ENCODE measurements at places on chromosomes 2 and 18.

- DNase-seq, result no peak
Measured at GRCh38 chr2:51484605-51485004, 452.7 kb upstream of the NRXN1 start.

- no peak for DNase-seq
Measured at GRCh38 chr2:97736608-97737330, 23.4 kb downstream of the ZAP70 start.

DNA sequence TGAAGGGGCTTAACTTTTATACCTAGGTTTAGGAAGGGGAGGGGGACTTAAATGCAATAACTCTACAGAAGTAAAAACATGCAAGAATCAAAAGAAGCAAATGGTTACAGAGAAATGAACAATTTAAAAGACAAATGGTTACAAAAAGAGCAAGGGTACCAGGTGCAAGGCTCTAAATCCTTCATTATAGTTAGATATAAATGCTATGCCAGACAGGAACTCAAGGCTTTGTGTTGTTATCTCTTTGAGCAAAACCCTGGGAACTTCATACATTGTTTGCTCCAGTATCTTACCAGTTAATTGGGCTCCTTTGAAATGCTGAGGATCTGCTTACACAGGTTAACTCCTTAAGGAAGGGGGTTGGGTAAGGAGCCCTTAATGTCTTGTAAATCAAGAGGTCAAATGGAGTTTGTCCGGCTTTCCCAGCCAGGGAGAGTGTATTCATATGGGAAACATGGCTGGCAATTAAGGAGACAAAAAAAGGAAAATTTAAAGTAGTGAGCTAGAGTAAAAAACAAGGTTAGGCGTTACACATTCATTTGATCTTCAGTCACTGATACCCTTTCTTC is 347.5 kb downstream of the CELF4 start:
- no peak for DNase-seq

DNA sequence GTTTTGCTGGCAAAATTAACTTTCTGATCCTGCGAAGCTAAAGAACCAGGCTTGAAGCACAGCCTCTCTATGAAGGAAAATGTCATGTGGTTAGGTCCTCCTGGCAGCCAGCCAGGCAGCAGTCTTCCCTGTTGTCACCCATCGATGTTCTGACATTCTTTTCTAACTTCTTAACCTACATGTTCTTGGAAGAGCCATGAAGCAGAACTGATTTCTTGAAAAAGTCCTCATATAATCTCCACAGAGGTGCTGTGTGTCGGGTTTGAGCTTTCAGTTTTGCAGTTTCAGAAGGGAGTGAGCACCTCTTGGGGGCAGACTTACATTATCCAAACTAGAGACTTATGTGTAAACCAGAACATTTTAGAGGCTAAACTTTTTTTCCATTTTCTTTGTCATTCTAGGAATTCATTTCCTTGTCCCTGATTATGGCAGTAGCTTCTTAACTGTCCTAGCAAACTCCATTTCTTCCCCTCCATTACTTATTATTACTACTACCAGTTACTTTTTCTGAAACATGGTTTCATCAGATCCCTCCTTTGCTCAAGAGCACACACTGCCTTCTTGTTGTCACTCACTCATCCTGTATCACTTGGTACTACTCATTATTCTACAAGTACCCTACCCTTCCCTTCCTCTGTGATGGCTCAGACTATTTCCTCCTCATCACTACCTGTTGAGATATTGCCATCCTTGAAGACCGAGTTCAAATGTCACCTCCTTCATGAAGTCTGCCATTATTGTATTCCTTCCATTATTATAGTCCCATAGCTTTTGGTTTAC is 31.1 kb downstream of the DOK1 start:
- DNase-seq, result no peak

DNA sequence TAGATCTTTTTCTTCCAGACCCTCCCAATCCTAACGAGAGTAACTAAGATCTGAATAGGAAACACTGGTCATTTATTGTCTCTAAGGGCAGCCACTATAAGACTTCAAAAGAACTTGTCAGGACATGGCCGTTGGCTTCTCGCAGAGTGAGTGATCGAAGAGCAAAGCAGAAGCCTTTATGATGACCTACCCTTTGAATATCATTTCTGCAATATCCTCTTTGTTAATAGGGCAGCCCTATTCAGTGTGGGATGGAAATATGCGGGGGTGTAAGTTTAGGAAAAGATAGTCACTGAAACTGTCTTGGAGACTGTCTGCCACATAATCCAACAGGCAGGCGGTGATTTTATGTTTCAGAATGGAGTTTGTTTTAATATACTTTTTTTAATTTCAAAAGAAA is 70.9 kb downstream of the FBXO36 start:
- no peak for DNase-seq

- DNase-seq, result no peak
Measured at GRCh38 chr18:80172056-80172455, 63.0 kb downstream of the ADNP2 start.

DNA sequence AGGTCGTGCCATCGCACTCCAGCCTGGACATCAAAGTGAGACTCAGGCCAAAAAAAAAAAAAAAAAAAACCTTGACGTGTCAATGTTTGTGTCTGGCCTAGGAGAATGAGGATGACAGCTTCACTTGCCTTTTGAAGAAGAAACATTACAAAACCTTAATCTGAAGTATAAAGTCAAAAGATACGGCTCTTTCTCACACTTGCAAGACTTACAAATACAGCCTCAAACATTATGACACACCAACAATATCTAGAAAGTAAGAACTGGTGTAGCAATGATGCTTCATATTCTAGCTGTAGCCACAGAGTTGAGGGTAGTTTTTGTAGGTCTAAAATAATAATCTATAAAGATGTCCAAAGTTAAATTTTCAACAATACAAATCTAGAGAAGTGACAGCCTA is 25.5 kb downstream of the MPPE1 start:
- no peak for DNase-seq

DNA sequence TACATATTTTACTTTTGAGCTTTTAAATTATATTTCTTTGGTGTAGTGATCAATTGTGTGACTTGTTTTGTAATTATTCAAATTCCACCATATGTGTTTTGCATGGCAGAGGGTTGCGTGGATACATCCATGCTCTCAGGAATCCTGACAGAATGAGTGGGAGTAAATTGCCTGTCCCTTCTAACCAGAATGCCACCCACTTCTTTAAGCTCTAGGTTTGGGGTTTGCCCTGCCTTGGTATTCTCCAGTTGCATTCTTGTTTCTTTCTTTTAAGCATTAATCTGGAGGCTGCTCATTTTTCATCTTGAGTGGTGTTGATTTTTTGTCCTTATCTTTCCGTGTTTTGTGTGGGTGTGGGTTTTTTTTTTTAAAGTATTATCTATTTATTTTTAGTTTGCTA is 360.0 kb downstream of the PTPRM start:
- DNase-seq, result no peak

- DNase-seq, result no peak
Measured at GRCh38 chr2:138752197-138752956, 27.8 kb downstream of the NXPH2 start.

- DNase-seq, result no peak
Measured at GRCh38 chr2:212960336-212960735, 191.1 kb downstream of the IKZF2 start.

- no peak for DNase-seq
Measured at GRCh38 chr2:66189553-66189952, 245.4 kb upstream of the MEIS1 start.

DNA sequence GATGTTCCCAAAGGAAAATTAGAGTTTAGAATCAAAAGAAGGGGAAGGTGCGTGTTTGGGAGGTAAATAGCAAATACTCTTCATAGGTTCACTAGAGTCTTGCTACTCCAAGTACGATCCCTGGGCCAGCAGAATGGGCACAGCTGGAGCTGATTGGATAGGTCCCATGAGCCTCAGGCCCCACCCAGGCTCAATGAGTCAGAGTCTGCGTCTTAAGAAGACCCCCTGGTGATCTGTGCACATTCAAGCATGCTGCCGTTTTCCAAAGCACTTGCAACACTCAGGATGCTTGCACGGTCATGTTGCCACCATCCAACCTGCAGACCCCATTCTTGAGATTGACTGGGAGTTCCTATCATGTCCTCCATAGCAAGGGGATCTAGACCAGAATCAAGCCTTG is 40.5 kb downstream of the ABCG8 start:
- DNase-seq, result no peak

DNA sequence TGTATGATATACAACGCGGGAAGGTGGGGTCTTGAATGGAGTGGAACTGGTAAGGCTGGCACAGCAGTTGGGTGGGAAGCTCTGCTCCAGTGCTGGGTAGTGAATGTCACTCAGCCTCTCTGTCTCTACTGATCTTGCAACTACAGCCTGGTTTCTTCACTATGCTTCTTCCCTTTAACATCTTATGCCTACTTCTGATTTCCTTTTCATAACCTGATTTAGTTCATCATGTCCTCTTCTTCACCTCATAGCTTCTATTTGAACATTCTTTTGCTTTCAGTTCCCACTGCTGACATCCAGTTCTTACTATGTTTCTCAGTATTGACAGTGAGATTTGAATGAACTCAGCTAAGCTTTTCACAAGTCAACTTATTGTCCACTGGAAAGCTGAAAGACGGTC is 286.2 kb downstream of the ARL6IP6 start:
- DNase-seq, result no peak

GRCh38 chr2:111662771-111663470 is 221.1 kb downstream of the ANAPC1 start:
- no peak for DNase-seq
